ENCODE measurements at places on chromosomes 4 and X.

DNA sequence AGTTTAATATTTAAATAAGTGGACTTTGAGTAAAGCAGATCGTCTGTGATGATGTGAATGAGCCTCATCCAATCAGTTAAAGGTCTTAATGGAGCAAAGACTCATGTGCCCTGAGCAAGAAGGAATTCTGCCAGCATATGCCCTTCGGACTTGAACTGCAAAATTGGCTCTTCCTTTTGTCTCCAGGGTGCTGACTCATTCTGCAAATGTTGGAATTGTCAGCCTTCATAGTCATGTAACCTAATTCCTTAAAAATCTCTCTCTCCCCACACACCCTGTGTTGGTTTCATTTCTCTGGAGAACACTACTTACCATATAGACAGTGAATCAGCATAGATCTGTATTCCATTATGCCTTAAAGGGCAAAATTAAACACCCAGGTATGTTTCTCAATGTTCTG is 609.8 kb upstream of the GALNTL6 start:
- no peak overlapping the region for H3K4me3 ChIP-seq
- no peaks in the 10 kb centered on the region for H3K36me3 ChIP-seq
- H3K27me3 ChIP-seq: no peaks in the 10 kb centered on the region
- no peak for DNase-seq

GRCh38 chr4:59412739-59413138 is 1787.4 kb upstream of the ADGRL3 start:
- no peaks in the 10 kb centered on the region for H3K4me1 ChIP-seq
- no peak for DNase-seq
- no peak overlapping the region for H3K4me3 ChIP-seq
- H3K36me3 ChIP-seq: no peaks in the 10 kb centered on the region
- H3K27ac ChIP-seq: no peak overlapping the region

GRCh38 chr4:8913121-8913857 is 41.6 kb upstream of the HMX1 start:
- no peaks in the 10 kb centered on the region for H3K4me1 ChIP-seq
- no peak overlapping the region for H3K4me3 ChIP-seq

GRCh38 chr4:123397144-123398065 is 810 bp downstream of the SPRY1 start:
- H3K27ac ChIP-seq: peak overlapping the region; percentile 98
- H3K4me1 ChIP-seq: peaks cover 2% of the 10 kb centered on the region
- H3K4me3 ChIP-seq: peak overlapping the region; percentile 84
- H3K27me3 ChIP-seq: no peaks in the 10 kb centered on the region

GRCh38 chr4:140497405-140497746 is 717 bp downstream of the MGAT4D start:
- peaks cover 55% of the 10 kb centered on the region for H3K27me3 ChIP-seq
- no peak for DNase-seq
- H3K4me3 ChIP-seq: no peak overlapping the region

DNA sequence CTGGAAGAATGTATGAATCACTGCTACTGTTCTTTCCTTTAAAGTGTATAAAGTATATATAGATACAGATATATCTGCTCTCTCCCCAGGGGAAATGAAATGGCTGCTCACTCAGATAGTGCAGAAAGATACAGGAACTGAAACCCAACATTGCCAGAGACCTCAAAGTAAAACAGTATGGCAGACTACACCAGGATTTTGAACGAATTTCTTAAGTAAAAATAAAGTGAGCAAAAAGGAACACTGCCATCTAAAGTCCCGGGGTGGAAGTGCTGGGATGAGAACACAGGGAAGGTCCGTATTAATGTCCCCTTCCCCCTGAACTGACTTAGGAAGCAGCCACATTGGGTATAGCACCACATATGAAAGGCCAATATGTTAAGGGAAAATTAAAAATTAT is 93.4 kb downstream of the TMA16 start:
- no peak overlapping the region for H3K27ac ChIP-seq
- no peaks in the 10 kb centered on the region for H3K4me1 ChIP-seq
- no peaks in the 10 kb centered on the region for H3K36me3 ChIP-seq

DNA sequence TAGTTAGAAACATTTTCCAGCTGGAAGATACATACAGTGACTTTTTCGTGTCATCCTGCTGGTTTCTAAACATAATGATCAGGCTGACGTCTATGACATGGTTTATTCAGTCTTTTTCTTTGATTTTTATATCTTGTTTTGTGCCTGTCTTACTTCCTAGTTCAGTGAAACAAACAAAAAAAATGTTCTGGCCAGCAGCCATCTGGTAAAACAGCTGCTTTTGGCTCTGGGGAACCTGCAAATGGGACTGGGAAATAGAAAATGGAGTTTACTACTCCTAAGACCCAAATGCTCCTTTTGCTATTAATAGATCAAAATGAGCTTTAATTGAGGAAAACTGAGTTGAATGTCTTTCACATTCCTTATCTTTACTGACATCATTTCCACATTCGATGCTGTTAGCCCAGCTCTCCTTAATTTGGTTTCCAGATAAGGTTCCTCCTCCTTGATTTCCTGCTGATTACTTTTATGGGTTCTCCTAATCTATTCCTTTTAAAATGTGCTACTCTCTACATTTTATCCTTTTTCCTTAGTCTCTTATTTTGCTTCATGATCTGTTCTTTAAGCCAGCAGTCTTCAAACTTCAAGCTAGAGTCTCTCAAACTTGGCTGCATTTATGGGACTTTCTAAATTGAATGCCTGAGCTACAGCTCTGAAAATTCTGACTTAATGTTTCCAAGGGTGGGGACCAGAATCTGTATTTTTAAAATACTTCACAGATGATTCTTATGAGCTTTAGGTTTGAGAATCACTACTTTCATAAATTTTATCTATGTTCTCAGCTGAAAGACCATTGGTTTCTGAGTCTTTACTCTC is 499.5 kb downstream of the ANKRD50 start:
- no peaks in the 10 kb centered on the region for H3K36me3 ChIP-seq
- H3K4me3 ChIP-seq: no peak overlapping the region
- H3K27me3 ChIP-seq: no peaks in the 10 kb centered on the region
- no peak for DNase-seq

Data from psoas muscle (tissue), 8 donors.